ENCODE measurements at places on chromosomes 4 and X. TPM values are rescaled to one million over a fixed set of nuclear protein-coding genes. Genes with fewer than 3 reads are reported as not detected.
A peak's percentile ranks its signal among the peaks of the same experiment; 100 is the strongest.

The HS3ST1 gene
- total RNA-seq: 3.3 TPM

The GLOD5 gene
- total RNA-seq: not detected

The TRPC5OS gene
- total RNA-seq: not detected

The AFF2 gene
- total RNA-seq: 10.8 TPM

The FAM9B gene
- total RNA-seq: not detected

The BEX1 gene
- 7.6 TPM for total RNA-seq

The MSX1 gene
- total RNA-seq: 5.5 TPM

The JAKMIP1 gene
- 1.2 TPM for total RNA-seq

The FUNDC2 gene
- 97.2 TPM for total RNA-seq

The MRFAP1L1 gene
- 57.8 TPM for total RNA-seq

The FAM53A gene
- 5.2 TPM for total RNA-seq

The COPS4 gene
- total RNA-seq: 54.8 TPM

The KLHL8 gene
- 10.9 TPM for total RNA-seq

The MTNR1A gene
- not detected for total RNA-seq

The CFAP47 gene
- under 0.01 TPM for total RNA-seq

The VCX3A gene
- not detected for total RNA-seq

The SHISA3 gene
- 18.5 TPM for total RNA-seq

The DAPP1 gene
- total RNA-seq: 2.5 TPM

The BEX3 gene
- total RNA-seq: 126 TPM

The PAGE2B gene
- total RNA-seq: not detected

The PRR32 gene
- total RNA-seq: not detected

The FHIP1A gene
- total RNA-seq: 0.83 TPM

DNA sequence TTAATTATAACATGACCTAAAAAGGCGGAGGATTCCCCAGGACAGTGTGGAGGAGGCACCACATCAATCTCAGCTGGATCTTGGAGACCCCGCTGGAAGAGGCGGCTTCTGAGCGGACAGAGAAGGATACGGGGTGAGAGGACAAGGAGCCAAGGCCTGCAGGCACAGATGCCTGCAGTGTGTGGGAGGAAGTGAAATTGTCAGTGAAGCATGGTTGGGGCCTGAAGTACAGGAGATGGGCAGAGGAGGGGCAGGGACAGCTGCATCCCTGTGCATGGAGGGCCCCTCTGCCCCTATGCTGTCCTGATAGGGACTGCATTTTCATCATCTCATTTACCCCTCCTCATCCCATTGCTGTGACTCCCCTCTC, 1.7 kb upstream of the SLC2A9 start:
- DNase-seq: no peak

DNA sequence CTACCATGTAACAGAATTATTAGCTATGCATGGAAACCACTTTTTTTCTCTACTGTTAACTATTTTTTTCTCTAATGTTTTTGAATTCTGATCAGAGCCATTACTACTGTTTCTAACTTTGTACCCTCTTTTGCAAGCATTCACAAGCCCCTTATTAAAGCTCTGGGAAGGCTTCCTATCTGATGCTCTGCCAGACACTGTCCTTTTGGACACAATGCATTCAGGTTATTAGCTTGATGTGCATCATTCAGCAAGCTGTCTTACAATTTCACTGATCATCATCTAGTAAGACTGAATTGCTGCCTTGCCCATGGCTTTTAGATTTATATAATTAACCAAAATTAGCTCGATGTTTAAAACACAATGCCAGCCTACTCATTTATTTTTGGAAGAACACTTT, 155.1 kb downstream of the NR3C2 start:
- no peak for DNase-seq

DNA sequence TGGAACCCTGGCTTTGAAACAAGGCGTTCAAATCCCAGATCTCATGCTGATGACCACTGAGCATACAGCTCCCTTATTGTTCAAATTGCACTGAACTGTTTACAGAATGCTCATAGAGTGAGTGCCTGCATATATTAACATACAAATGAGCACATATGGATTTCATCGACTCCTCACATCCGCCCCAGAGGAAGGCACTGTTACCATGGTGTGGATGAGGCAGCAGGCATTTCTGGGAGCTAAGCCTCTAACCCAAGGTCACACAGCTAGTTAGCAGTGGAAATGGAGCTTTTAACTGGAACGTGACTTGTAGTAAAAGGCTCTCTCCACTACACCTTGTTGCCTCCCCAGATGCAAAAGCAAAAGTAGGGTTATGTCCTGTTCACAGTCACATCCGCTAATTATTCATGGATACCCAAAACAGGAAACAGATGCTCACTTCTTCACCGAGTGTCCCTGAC, 289.7 kb downstream of the STK32B start:
- DNase-seq: no peak

GRCh38 chr4:56656346-56656643, 24.8 kb downstream of the HOPX start:
- DNase-seq: no peak

DNA sequence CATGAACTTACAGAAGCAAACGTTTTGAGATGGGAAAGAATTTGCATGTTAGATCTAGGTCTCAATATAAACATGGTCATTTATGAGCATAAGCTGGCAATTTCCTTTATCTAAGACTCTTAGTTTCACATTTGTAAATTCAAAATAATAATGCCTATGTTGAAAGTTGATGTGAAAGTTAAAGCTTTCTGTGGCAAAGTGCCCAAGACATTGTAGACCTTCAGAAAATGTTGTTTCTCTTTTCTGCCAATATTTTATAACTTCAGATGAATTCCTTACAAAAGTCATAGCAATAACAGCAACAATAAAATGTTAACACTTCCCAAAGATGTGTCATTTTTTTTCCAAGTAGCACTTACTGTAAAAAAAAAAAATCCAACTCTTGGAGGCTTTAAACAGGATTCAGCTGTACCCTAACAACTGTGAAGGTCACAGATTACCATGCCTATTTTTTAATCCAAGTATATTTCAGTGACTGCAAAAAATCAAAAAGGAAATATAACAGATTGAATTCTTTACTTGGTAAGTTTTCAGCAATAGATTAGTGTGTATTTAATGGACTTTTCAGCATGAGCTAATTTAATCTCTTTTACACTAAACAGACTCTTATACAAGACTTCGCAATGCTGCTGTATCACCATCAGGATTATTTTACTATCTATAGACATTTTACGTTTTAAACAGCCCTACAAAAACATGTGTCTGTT, 206.5 kb upstream of the PDE5A start:
- no peak for DNase-seq

DNA sequence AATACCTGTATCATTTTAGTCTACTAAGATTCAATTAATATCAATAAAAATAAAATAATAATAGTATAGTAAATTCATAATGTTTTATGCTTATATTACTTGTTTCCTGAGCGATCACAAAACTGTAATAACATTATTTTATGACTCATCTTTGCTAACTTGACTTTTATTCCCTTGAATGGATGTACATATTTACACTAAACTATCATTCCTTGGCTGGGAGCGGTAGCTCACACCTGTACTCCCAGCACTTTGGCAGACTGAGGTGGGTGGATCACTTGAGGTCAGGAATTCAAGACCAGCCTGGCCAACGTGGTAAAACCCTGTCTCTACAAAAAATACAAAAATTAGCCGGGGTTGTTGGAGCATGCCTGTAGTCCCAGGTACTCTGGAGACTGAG, 104.0 kb upstream of the SLC34A2 start:
- DNase-seq: no peak

GRCh38 chr4:21097865-21098264, 397.6 kb downstream of the PACRGL start:
- DNase-seq: no peak

GRCh38 chr4:147093206-147093605, 147.5 kb upstream of the TTC29 start:
- no peak for DNase-seq

- DNase-seq: no peak
These were observed 47.3 kb upstream of the NFKB1 start for GRCh38 chr4:102453827-102454226.

GRCh38 chr4:4182835-4183568, 43.7 kb downstream of the OTOP1 start:
- no peak for DNase-seq

GRCh38 chr4:52665592-52665991, 6.5 kb upstream of the USP46 start:
- DNase-seq: no peak

GRCh38 chr4:48275686-48276085, 6.0 kb upstream of the TEC start:
- no peak for DNase-seq

GRCh38 chr4:105022811-105023667, 123.6 kb upstream of the TET2 start:
- DNase-seq: no peak

DNA sequence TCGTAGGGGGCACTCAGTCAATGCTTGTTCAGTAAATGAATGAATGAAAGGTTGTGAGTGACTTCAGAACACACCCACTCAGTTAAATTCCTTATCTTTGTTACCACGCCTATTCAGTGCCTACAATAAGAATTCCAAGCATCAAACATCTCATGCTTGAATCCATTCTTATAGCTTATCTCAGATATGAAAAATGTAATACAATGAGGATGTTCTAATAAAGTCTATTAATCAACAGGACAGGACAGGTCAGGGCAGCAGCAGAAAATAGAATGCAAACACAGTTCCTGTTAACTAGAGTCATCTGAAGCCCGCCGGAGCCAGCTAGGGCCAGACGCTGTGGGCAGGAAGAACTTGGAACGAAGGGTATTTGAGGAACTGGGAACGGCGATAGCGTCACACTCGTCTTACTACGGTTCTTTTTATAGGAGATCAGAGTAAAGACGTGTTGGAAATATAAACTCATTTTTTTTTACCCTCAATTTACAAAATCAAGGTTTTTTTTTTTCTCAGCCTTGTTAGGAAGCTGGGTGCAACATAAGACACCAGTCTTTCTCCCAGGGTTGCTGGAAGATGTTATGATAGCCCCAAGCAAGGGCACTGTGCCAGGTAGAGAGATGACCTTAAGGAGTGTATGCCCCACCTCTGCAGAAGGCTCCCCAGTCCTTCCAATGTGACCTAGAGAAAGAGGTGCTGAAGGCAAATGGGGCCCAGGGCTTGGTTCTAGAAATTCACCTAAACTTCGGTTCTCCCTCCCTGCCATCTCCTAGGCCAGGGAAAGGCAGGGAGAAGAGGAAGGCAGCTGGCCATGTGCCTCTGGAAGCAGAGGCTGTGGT, 48.3 kb downstream of the SEL1L3 start:
- DNase-seq: no peak

GRCh38 chr4:170773709-170774273, 684.0 kb upstream of the AADAT start:
- DNase-seq: no peak

GRCh38 chr4:143616771-143617170, 83.7 kb downstream of the FREM3 start:
- DNase-seq: no peak

DNA sequence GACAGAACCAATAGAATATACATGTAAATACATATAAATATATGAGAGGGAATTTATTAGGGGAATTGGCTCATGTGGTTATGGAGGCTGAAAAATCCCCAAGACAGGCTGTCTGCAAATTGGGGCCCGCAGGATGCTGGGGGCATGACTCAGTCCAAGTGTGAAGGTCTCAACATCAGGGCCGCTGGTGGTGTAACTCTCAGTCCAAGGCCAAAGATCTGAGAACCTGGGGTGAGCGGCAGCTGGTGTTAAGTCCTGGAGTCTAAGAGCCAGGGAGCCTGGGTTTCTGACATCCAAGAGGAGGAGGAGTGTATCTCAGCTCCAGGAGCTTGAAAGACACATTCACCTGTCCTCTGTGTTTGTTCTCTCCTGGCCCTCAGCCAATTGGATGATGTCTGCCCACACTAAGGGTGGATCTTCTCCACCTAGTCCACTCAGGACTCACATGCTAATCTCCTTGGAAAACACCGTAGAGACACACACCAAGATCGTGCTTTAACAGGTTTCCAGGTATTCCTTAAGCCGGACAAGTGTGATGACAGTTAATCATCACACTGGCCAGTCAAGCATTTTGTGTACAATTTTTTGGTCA, 28.9 kb downstream of the TIGD2 start:
- DNase-seq: no peak

- no peak for DNase-seq
These were observed 45.2 kb upstream of the HGFAC start for GRCh38 chr4:3396600-3396999.

DNA sequence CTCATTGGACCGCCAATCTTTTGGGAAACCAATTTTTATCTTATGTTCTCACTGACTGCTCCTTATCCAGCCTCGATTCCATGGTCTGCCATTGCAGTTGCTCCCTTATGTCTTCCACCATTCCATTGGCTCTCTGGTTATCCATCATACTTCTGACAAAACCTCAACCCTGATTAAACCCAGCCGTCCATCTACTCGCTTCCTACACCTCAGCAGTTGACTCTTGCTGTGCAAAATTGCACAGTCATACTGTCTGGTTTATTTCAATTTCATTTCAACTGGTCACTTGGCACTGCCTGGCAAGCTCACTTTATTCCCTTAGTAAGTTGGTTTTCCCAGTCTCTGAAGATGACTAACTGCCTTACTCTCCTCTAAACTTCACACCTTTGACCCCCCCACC, 26.2 kb downstream of the ARL9 start:
- DNase-seq: no peak

DNA sequence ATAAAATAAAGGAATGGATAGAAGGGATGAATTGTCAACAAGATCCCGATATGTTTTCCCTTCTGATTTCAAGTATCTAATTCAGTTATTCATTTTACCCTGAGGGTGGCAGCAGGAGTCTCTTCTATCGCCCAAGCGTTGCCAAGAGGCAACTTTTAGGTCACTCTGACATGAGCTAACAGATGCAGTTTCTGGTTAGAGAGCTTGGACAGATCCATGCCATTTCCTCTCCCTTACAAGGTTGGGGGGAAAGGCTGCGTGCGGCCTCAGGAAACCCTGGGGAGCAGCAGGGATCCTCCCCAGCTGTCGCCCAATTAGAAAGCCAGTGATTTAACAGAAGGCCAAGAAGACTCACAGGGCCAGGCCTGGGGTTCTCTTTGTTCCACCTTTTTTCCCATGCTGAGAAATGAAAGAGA, 35.3 kb upstream of the WAS start:
- no peak for DNase-seq

DNA sequence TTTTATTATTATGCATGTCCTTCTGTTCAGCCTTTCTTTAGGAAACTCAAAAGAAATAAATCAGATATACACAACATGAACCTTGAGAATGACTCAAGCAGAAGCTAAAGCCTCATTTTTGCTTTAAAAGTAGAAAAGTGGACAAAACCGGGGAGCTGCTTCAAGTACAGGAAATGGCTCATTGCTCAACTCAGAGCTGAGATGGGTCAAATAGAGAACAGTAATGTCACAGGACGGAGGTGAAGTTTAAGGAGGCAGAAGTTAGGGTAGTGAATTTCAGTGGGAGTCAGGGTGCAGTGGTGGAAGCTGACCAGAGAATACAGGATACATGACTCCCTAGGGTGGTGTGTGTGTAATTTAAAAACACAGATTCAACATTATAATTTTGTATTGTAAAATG, 22.2 kb downstream of the PHKA2 start:
- no peak for DNase-seq

GRCh38 chr4:56130606-56131155, 181.9 kb downstream of the CEP135 start:
- DNase-seq: no peak

- no peak for DNase-seq
These were observed 30.8 kb downstream of the CPLX1 start for GRCh38 chr4:794900-795725.

GRCh38 chrX:1164322-1165288, 47.8 kb downstream of the CRLF2 start:
- peak; percentile 90 for DNase-seq

GRCh38 chrX:134444681-134445080, 15.3 kb upstream of the HPRT1 start:
- DNase-seq: no peak

- DNase-seq: no peak
These were observed 98.2 kb downstream of the KLHL8 start for GRCh38 chr4:87122252-87122651.

Data from esophagus muscularis mucosa (tissue), 4 donors.